Foreskin melanocyte (primary cell): ENCODE measurements at places on chromosomes 3 and 15.

GRCh38 chr3:127984241-127984975 lies 67.8 kb upstream of the SEC61A1 start:
- DNase-seq, result no peak

DNA sequence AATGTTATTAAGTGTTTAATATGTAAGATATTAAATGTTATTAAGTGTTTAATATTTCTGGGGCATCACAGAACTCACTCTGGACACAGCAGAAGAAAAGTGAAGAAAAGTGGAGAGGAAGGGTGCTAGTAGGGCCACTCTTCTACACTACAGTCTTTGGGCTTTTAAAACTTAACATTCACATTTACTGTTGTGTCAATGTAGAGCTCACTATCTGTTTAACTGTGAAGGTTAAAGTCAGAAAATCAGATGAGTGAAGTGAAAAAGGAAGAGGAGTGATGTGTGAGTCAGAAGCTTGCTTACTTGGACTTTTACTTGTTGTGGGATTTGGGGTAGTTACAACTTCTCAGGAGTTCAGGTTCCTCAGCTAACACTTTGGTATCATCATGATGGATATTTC lies 145.3 kb upstream of the DNAJC19 start:
- DNase-seq, result no peak

GRCh38 chr3:171763392-171763791 lies 46.9 kb downstream of the PLD1 start:
- no peak for DNase-seq

DNA sequence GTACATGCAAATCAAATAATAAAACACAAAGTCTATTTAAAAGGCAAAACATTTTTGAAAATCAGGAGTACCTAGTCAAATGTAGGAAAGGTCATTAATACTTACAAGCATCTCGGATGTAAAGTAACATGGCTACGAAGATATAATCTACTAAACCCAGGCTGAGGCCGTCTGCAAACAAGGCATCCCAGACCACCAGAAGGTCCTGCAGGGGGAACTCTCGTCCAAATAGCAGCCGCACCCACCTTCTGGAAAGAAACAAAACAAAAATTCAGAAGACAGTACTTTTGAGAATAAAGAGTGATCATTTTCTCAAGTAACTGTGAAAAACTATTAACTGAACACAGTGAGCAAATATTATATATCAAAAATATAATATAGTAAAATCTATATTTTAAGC lies 423.1 kb downstream of the PLCL2 start:
- DNase-seq, result no peak

DNA sequence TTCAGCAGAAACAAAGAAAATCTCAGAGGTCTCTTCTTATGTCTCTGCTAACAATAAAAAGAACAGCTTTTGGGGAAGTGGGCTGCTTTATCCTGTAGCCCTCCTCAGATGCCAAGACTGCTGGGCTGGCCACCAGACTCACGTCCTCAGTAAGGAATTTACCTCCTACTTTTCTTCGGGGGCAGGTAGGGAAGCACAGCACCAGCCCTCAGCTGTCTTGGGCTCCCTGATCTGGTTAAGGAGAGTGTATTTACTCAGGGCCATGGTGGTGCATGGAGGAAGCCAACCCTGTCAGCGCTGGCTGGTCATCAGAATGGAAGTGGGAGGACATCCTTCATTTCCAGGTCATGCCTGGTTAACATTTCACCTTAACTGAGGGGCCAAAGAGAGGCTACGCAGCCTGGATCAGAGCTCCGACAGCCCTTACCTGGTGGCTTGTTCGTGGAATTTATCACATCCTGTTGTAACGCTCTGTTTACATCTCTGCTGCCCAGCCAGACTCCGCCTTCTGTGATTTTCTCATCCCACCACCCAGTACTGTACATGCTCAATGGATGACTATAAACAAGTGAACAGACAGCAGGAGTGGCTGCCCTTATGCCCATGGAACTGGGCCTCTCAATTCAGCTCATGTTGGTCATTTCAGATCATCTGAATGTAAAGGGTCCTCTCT lies 108.3 kb downstream of the IGF2BP2 start:
- DNase-seq, result no peak

GRCh38 chr3:105836533-105836932 lies 32.3 kb downstream of the CBLB start:
- DNase-seq, result peak; percentile 85

DNA sequence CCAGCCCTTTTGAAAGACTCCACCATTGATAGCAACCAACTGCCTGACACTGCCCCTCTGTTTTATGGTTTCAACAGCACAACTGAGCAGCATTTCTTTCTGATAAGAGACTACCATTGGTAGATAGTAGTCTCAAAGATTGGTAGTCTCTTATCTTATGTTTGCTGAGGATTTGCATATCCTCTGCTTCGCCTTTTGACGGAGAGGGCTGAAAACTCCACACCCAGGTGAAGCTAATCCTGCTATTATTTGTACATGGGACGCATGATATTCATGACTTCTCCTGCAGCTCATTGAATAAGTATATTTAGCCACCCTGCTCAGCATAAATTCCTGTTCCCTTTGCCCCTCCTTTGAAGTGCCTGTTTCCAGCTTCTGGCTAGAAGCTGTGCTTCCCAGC lies 119.4 kb upstream of the STRIT1 start:
- peak; percentile 3 for DNase-seq

GRCh38 chr3:141019244-141019643 lies 31.9 kb upstream of the SPSB4 start:
- DNase-seq, result no peak

DNA sequence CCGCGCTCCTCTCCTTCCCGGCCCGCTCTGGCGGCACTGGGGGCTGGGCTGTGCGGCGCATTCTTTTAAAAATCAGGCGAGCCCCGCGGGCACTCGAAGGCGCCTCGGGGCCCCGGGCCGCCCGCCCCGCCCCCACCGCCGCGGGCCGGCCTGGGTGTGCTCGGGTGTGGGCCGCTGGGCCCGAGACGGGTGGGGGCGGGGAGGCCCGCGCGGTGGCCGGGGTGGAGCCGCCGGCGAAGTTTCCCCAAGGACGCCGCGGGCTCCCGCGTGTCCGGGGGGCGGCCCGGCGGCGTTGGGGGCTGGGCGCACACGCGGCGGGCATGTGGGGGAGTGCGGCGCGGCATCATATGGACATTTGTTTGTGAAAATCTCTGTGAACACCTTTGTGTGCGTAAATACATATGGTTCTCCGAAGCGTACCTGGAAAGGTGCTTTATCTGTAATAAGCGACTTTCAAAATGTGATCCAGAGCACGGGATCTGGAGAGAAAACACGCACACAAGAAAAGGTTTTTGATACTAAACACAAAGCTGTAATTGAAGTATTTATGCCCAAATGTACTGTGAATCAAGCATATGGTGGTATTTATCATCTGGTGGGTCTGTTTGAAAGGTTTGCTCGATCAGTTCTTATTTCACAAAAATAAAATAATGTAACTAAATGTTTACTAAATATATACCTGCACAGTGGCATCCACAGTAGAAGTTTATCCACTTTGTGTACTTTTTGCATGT lies 612 bp upstream of the TBL1XR1 start:
- DNase-seq, result no peak

- no peak for DNase-seq
These were observed 128.0 kb downstream of the ATP8B4 start for GRCh38 chr15:49990835-49991545.

- no peak for DNase-seq
These were observed 12.1 kb downstream of the TGFBR2 start for GRCh38 chr3:30618526-30618925.

GRCh38 chr3:54067055-54067698 lies 55.2 kb upstream of the CACNA2D3 start:
- no peak for DNase-seq

DNA sequence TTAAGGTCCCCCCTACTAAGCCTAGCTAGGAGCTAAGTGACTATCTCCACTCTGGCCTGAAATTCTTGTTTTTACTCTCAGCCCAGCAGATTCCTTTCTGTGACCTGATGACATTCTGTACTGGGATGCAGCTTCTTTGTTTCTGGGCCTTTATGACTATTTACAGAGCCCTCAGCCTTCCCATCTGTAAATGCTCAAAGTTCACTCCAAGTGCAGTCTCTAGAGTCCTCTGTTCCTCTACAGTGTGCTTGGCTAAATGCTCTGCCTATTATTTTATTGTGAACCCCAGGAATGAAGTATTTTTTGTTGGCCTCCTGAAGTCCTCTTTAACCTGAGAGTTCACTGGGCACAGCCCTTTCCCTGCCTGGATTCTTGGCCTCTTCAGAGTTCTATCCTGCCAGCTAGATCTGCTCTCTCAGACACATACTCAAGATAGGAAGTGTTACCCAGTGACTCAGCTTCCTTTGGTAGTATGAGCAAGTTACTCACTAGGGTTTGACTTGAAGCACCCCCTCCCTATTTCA lies 278.1 kb upstream of the P2RY1 start:
- DNase-seq, result no peak

GRCh38 chr3:128173849-128174248 lies 20.6 kb downstream of the EEFSEC start:
- no peak for DNase-seq

DNA sequence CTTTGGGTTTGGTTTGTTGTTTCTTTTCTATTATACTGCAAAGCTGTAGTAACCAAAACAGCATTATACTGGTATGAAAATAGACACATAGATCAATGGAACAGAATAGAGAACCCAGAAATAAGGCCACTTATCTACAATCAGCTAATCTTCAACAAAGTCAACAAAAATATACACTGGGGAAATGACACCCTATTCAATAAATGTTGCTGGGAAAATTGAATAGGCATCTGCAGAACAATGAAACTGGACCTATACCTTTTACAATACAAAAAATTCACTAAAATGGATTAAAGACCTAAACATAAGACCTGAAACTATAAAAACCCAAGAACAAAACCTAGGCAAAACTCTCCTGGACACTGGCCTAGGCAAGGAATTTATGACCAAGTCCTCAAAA lies 52.9 kb downstream of the TLNRD1 start:
- DNase-seq, result no peak

DNA sequence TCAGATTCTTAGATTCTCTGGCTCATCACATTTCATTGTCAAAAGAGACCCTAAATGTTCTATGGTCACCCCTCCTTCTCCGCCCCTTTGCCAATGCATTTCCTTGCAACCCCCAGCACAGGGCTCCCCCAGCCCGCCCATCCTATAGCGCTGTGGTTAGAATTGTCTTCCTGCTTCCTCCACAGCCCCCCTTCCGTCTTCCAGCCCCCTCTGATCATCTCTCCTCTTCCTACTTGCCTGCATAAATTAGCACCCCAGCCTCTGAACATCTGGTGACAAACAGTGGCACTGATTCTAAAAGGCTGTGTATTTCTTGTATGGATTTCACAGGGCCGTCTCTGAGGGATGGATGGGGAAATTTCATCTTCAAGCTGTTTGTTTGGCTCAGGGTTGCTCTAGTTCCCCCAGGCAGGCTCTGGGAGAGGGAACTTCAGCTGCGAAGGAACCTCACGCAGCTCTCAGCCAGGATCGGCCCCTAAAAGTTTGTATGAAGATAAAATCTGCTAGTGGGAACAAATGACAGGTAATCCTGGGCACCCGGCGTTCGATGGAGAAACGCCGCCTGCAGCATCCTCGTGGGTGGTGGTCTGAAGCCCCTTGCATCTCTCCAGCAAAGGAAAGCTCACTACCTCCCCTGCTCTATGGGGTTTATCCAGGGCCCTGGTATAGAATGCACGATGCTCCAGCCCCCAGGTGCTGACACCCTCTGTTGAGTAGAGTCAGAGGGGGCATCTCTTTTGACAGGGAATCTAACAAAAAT lies 83.0 kb downstream of the WNT7A start:
- DNase-seq, result no peak

- DNase-seq, result no peak
These were observed 2.7 kb downstream of the TTC21A start for GRCh38 chr3:39110041-39110639.

DNA sequence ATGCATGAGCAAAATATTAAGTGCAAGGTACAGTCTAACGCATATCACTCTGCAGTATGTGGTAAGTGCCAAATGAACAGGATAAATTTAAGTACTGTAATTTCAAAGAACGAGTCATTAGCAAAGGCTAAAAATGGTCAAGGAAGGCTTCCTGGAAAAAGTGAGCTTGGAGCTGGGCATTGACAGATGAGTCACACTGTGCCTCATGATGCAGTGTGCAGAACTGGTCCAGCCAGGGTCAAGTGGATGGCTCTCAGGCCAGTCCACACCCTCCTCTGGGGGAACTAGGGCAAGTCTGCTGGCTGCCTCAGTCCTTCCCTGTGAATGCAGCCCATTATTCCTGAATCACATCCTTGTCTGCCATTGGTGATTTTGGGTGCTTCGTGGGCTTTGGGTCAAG lies 76.3 kb downstream of the CACNA1D start:
- DNase-seq, result peak; percentile 28

- DNase-seq, result no peak
These were observed 52.3 kb upstream of the CGNL1 start for GRCh38 chr15:57323806-57324589.

- no peak for DNase-seq
These were observed 142.2 kb upstream of the CNTN3 start for GRCh38 chr3:74756674-74757073.

- DNase-seq, result no peak
These were observed 540.8 kb downstream of the FGF12 start for GRCh38 chr3:192186498-192186897.

DNA sequence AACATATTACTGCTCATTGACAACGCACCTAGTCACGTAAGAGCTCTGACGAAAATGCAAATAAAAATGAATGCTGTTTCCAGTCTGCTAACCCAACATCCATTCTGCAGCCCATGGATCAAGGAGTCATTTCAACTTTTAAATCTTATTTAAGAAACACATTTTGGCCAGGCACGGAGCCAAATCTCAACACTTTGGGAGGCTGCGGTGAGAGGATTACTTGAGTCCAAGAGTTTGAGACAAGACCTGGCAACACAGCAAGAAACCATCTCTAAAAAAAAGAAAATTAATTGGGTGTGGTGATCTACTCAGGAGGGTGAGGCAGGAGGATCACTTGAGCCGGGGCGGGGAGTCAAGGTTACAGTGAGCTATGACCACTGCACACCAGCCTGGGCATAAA lies 22.4 kb upstream of the TM4SF19 start:
- no peak for DNase-seq

GRCh38 chr15:54029081-54029480 lies 50.8 kb downstream of the UNC13C start:
- DNase-seq, result peak; percentile 38

GRCh38 chr3:160169139-160169976 lies 55.9 kb upstream of the C3orf80 start:
- no peak for DNase-seq
